NCI-H2081 treated with DMSO at 0.1 percent for 48 hours (cell line): ENCODE measurements at places on chromosomes 6 and 20.

DNA sequence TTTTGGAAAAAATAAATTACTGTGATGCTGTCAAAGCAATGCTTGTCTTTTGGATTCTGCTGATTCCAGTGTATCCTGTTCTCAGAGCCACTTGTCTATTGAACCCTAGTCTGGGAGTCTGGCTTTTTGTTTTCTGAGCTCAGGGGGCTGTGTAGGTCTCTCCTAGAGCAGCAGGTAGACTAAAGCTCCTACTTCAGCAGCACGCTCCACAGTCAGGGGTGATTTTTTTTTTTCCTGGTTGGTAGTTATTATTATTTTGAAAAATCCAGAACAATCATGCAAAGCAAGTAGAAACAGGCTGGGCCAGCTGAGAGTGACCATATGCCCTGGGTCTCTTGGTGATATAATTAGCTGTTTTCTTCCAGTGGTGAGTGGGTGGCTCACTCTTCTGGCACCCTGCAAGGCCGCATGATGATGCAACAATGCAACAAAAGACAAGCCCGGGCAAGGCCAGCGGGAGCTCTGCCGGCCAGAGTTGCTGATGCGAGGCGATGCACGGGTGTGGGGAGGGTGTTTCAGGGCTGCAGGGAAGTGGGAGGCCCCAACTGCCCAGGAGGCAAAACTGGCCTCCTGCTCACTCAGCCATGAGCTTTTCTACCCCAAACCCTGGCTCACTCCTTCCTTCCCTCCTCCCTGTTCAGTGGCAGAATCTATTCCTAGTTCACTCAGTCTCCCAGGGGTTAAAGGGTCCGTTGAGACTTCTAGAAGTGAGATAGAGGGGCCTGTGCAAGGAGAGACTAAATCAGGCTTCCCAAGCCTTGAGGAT is 11.5 kb upstream of the CDKN1A start:
- peak; percentile 72 for DNase-seq

DNA sequence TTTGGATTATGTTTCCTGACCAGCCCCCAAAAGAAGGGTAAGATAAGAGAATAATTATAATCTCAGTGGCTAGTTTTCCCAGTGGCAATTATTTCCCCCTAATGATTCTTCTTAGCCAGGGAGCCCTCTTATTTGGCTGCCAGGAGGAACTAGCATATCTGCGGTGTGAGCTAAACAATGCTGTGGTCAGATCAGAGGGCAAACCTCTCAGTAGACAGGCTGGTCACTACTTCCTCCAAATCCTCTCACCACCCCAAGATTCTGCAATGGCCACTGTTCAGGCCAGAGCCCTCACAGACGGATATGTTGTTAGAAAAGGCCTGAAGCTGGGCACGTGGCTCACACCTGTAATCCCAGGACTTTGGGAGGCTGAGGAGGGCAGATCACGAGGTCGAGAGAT is 273.4 kb upstream of the SASH1 start:
- no peak for DNase-seq

DNA sequence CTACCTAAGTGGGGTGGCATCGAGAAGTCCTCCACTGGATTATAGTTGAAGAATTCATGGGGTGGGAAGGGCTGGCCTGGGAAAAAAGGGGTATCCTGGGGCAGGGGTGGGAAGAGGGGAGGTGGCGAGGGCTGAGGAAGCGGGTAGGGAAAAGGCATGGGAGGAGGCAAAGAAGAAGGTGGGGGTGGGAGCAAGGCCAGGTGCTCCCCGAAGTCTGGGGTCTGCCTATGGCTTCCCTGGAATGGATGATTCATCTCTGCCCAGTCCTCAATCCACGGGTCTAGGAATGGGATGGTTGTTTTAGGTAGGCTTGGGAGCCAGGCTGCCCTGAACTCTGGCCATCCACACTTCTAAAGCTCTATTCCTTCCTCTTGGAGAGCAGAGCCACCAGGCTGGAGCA is 4.4 kb downstream of the PCED1A start:
- DNase-seq: no peak

DNA sequence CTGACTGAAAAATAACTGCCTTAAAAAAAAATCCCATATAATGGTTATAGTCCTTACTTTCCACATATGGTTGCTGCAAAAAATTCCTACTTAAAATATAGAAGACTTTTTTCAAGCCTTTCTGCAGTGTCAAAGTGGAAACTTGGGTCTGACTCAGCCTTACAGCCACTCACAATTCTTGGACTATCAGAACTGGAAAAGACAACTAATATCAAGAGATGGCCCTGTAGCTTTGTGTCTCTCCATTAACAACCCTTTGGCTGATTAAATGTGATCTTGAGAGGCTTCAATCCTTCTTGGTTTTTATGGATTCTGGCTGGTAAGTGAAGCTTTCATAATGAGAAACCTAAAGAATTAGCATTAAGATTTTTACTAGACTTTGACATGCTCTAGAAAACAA is 307.8 kb downstream of the RNGTT start:
- no peak for DNase-seq

DNA sequence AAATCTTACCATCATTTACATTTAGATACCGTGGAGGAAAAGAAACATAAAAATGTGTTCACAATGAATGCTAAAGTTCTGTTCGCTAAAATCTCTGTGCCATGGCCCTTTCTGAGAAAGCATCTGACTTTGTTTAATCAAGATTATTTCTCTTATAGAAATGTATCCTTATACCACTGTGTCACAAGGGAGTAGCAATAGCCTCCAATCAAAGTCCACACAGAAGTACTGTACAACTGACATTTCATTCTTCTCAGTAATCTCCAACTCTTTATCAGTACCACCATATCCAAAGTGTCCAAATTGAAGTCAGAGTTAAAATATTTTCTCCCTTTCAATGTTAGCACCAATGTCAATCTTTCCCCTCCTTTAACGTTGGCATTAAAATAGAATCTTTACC is 6.1 kb downstream of the FERMT1 start:
- DNase-seq: no peak

- no peak for DNase-seq
These were observed 167.1 kb upstream of the ZNF337 start for GRCh38 chr20:25863536-25864325.

GRCh38 chr20:31979713-31980426 is 11.9 kb downstream of the XKR7 start:
- DNase-seq: no peak

GRCh38 chr20:15886250-15886649 is 687.0 kb downstream of the KIF16B start:
- no peak for DNase-seq

- DNase-seq: no peak
These were observed 15.0 kb upstream of the MAP1LC3A start for GRCh38 chr20:34543463-34544056.

- no peak for DNase-seq
These were observed 433.3 kb downstream of the UTRN start for GRCh38 chr6:144718431-144718830.

DNA sequence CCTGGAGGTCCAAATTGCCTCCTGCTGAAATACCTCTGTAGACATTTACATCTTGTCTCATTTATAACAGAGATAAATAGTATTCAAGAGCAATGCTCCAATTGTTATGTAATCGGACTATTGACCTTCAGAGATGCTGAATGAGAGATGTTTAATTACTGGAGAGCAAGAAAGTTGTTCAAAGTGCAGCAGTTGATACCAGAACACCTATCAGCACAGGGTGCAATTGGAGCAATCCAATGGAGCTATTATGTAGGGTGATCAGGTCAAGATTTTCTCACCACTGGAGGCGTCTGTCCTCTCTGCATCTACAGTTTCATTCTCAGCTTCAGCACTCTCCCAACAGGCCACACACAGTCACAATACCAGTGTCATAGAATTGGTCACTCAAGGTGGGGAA is 19.5 kb upstream of the TMX4 start:
- DNase-seq: no peak

DNA sequence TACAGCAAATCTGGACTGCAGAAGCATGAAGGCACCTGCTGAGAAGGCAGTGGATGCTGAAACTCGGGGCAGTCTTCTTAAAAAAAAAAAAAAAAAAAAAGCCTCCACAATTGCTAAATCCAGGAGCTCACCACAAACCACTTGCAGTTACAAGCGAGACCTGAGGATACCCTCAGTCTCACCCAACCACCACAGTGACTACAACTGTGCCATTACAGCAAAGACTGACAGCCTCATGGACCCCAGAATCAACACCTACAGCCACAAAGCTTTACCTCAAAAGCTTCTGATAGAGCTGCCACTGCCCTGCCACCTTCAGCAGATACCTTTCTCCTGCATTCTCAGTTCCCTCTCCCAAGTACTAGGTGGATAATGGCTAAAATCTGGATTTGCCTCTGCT is 9.0 kb downstream of the COL21A1 start:
- no peak for DNase-seq
